ENCODE measurements at places on chromosomes 4 and X.

DNA sequence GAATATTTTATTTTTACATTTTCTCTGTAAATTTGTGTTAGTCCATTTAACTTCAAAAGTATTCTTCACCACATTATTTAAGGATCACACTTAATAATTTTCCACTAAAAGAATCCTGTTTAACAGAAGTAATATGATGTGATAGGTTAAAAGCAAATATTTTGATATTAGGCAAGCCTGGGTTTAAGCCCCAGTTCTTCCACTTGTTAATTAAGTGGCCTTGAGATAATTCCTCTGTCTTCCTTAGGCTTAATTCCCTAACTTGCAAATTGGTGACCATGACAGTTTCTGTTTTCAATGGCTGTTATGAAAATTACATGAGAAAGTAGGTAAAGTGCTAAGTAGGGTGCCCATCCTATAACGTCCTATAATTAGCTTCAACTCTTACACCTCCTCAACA, 129.9 kb upstream of the ATOH1 start:
- no peak for DNase-seq

DNA sequence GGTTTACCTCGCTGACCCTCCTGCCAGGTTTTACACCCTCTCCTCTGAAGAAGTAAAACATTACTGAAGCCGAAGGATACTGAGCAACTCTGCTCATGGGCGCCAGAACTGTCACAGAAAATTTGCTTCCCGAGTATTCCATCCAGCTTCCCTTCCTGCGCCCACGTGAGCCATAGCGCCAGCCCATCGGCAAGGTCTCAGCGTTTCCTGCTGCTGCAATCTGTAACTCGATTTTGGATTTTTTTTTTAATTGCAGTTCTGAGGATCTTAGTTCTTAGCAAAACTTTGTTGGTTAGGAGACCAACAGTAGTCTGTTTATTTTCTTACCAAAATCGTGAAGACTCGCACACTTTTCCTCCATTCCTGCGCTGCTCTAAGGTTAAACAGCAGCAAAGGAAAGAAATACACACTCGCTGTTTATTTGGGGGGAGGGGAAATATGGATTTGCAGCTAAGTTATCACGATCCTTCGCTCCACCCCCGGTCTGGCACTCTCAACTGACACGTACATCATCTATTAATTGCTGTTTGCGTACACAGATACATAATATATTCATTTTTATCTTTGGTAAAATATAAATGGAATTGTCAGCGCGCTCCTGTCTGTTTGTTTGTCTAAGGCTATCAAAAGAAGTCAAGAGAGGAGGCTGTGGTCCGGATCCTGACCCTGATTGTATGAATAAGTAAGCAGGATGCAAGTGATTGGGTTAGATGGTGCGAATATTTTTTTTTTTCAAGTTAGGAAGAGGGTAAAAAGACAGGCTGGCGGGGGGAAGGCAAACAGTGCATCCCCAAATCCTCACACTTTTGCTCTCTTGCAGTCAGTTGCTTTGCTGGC, at the start of gene TLL1:
Gene TLL1, plus strand, starts transcription at position 777 of the 837 bp plus-strand sequence. CDS start 668 bp downstream, outside the sequence.
- DNase-seq, result no peak

DNA sequence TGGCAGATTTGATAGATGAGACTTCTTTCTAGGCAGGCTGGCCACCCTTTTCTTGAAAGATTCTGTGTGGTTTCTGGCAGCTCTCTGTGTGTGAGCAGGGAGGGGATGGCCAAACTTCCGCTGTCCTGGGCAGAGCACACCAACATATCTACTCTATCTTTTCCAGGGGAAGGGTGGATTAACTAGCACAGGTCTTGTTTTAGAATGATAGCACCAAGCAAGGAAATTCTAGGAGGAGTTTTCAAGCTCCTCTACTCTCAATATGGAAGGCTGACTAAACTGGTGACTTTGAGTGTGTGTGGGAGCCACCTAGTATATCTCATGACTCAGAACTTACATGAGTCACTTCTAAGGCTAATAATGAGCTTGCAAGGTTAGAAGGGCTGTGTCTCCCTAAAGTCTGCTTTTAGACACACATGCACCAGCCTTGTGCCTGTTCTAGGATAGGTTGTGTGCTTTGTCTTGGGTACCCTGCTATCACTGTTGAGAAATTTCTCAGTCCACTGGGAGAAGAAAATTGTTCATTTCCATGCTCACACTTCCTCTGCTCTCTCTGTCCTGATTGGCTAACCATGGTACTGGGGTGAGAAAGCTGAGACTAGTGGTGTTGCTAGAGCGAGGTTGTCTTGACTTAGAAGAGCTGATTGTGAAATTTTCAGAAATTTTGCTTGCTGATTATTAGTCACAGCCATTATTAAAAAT, 72.9 kb downstream of the YIPF6 start:
- DNase-seq, result no peak

- DNase-seq, result no peak
Measured at GRCh38 chr4:1459722-1460511, 53.7 kb upstream of the NKX1-1 start.

- no peak for DNase-seq
Measured at GRCh38 chr4:162010362-162010761, 153.4 kb downstream of the FSTL5 start.

- DNase-seq, result no peak
Measured at GRCh38 chr4:43330288-43330687, 437.8 kb downstream of the GRXCR1 start.

GRCh38 chrX:118974908-118975671, 672 bp downstream of the LONRF3 start:
- DNase-seq, result peak; percentile 26

GRCh38 chr4:114998316-114998715, 115.1 kb downstream of the NDST4 start:
- DNase-seq, result no peak

DNA sequence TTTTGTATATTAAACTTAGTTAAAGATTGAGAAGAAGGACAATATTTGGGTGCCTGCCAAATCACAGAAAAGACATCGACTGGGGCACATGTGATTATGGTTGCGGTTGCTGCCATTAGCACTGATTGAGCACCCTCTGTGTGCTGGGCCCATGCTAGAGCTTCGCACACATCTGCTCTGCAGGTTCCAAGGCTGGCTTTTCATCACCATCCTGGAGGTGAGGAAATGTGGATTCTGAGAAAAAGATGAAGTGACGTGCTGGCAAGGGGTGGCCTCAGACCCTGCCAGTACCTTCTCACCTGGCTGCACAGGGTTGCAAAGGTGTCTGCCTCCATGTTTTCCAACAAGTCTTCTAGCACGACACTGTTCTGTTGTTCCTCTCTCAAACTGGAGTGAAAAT, 134.0 kb downstream of the EVC2 start:
- no peak for DNase-seq

DNA sequence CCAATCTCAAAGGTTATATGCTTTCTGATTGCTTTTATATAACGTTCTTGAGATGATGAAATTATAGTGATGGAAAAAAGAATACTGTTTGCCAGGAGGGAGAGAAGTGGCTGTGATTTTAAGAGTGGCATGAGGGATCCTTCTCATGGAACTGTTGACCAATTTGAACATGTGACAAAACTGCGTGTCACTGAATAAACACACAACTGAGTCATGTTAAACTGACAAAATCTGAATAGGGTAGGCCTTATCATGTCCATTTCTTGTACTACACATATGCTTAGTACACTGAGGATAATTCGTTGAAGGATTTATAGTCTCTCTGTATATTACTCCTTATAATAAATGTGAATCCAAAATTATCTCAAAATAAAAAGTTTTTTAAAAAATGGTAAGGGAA, 22.2 kb upstream of the HSPA4L start:
- no peak for DNase-seq

DNA sequence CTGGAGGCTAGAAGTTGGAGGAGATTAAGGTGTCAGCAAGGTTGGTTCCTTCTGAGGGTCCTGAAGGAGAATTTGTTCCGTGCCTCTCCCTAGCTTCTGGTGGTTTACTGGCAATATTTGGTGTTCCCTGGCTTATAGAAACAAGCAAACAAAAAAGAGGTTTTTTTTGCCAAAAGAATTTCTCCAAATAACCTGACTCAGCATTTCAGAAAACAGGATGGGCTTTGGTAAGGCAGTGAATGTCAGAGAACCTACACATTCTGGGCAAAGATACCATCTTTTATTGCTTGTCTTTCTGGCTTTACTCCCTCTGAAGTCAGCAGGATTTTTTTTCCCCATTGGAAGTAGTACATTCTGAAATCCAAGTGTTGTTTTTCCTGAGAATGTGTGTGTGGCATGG, 93.3 kb upstream of the TBC1D9 start:
- DNase-seq, result no peak

- DNase-seq, result no peak
Measured at GRCh38 chr4:168908093-168908492, 102.0 kb downstream of the CBR4 start.

DNA sequence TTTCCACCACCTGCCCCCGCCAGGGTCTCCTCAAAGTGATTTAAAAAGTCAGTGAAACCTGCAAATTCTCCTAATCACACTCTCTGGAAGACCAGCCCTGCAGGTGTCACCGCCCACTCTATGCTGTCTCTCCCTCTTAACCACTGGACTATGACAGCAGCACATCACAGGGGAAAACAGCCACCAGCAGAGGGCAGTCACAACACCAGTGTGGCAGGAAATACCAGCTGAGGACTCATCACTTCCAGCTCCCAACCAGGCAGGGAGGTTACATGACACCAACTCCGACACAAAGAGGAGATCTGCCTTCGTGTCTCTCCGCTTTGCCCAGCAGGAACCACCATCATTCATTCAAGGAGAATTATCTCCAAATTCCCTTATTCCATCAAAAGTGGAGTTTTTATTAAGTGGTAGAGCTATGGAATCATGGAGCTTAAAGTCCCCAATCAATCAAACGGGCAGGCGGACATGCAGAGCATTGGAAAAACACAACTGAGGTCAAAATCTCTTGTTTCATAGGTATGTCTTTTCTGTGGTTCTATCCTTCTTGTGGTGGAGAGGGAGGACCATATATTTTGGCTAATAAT, 91.3 kb downstream of the NSUN7 start:
- DNase-seq, result peak; percentile 70
